NCI-H1417 treated with DMSO at 0.1 percent for 48 hours (cell line): ENCODE measurements at places on chromosomes 12 and 14.

- peak; percentile 12 for DNase-seq
These were observed 215.4 kb downstream of the PELI2 start for GRCh38 chr14:56333359-56334292.

GRCh38 chr12:49667325-49668090 is 39.7 kb downstream of the FMNL3 start:
- DNase-seq = no peak

DNA sequence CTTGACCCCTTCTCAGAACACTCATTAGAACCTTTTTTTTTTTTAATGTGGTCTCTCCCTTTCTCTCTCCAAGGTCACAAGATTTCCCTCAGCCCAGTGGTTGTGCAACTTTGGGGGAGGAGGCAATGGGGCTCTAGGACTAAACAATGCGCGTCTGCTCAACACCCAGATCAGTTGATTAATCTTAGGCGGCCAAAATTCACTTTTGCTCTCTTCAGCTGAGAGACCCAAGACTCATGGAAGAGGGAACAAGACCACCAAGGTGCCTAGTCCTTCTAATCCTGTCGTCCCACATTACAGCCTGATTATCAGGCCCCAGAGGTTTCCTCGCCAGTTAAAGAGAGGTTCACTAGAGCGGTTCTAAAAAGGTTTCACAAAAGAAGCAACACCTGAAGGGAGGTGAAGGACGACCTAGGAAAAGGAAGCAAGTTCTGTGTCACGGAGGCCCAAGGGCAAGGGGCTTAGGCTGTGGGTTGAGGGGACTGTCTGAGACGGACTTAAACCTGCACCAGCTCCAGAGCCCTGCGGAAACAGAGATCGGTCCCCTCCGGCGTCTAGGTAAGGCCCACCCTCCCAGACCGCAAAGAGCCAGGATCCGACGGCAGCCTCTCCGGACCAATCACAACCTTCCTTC is 824 bp upstream of the TARBP2 start:
- no peak for DNase-seq

GRCh38 chr12:33639975-33640374 is 200.4 kb upstream of the SYT10 start:
- DNase-seq = no peak

GRCh38 chr12:100672075-100672592 is 98.7 kb downstream of the GAS2L3 start:
- no peak for DNase-seq

GRCh38 chr12:6434205-6435140 is 10.3 kb upstream of the CD27 start:
- DNase-seq = no peak

- no peak for DNase-seq
These were observed 240.8 kb upstream of the TMPO start for GRCh38 chr12:98274430-98275130.

DNA sequence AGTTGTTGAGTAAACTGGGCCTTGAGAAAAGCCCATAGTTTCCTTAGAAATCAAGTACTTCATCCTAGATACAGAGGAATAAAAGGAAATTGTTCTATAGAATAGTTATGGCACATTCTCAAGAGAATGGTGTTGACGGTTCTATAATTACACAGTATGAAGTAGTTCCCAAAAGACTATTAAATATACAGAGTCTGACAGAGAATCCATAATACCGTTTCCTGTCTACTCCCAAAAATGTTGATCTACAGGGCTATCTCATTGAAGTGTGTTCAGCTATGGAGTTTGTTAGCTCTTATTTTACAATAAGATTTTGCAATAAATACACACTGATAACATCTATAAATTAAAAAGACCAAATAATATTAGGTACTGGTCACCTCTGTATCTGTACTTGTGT is 799.7 kb downstream of the RPS29 start:
- DNase-seq = no peak

- DNase-seq = no peak
These were observed 979 bp downstream of the LTBP2 start for GRCh38 chr14:74610866-74611649.

DNA sequence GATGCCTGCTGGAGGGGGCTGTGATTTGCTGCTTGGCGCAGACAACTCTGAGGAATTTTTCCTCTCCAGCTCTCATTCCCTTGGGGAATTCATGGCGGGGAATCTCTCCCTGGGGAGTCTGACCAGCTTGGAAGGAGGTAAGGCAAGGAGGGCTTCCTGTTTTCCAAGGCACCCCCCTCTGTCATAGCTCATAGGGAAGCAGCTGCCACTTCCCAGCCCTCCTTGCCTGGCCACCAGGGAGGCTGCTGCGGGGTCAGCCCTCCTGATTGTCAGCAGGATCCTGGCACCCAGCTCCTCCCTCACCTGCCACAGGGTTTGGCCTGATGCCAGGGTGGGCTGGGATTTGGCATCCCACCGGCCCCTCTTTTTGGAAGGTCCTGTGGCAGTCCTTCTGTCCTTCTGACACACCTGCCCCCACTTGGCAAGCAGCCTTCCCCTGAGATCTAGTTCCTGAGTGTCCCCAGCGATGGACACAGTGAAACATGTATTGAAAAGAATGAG is 74.9 kb downstream of the TSPAN9 start:
- DNase-seq = no peak

DNA sequence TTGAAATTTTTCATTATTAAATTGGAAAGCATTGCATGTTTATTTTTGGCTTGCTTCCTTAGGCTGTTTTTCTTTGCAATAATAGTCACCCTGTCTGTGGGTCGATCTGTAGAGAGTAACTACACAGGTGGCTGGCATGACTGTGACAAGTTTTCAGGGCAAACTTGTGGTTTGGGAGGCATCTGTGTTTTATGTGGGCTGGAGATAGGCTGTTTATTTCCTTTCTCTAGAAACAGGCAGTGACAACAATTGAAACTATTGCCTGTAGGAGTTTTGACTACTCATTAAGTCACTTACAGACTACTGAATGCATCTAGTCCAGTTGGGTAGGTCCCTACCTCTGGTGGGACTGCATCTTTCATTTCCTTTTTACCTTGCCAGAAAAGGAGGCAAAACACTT is 155.6 kb downstream of the DYRK2 start:
- DNase-seq = no peak

DNA sequence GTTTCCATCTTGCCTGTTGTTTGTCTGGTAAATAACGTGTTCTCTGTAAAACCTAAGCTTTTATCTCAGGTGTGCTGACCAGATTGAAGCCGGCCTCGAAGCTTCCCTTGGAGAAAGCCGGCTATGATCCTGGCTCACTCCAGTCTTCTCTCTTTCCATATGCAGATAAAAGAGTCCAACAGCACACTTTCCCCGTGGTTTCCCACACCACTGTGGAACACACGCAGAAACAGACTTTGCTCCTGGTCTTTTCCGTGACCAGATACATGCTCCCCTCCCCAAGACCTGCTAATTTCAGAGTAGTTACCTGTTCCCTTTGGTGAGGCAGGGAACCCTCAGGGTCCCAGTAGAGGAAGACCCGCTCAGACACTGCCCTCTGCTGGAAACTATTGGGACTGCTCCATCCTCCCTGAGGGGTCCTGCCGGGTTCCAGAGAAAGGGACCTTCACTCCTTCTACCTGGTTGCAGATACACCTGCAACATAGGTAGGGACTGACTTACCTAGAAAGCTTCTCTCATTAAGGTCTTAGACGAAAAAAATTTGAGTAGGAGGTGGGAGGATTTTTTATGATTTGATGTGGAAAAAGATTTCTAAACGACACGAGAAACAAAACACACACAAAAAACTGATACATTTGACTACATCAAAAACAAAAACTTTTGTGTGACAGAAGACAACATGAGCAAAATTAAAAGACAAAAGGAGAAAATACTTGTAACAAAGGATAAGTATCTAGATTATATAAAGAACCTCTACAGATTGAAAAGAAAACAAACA is 415.4 kb upstream of the CCDC196 start:
- no peak for DNase-seq

DNA sequence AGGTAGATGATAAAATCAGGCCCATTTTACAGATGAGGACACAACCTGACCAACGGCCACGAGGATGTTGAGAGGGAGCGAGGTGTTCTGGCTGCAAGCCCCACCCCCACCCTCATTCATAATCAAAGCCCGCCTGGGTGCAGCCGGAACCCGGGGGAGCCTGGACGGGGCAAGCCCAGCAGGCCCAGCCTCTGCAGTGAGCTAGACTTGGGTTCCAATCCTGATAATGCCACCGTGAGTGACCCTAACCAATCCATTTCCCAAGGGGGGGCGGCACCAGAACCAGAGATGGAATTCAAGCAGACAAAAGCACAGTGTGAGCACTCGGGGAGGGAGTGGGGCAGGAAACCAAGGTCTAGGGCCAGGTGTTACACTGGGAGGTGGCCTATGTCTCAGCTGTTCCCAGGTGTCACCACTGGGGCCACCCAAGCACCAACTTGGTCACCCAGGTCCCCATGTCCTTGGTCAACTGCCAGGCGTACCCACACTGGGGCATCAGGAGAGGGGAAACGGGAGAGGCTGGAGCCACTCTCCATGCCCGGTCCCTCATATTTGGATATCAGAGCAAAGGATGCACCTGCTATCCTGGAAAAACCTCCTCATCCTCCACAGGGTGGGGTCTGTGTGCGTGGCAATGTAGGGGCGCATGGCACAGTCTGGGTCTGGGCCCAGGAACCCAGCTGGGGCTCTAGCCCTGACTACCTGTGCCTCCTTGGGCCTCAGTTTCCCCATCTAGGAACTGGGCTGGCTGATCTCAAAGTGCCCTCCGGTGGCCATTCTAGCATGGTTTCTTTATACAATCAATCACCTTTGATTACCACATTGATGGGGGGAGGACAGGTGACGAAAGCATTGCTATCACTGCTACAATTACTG is 58.4 kb downstream of the FAM222A start:
- no peak for DNase-seq

DNA sequence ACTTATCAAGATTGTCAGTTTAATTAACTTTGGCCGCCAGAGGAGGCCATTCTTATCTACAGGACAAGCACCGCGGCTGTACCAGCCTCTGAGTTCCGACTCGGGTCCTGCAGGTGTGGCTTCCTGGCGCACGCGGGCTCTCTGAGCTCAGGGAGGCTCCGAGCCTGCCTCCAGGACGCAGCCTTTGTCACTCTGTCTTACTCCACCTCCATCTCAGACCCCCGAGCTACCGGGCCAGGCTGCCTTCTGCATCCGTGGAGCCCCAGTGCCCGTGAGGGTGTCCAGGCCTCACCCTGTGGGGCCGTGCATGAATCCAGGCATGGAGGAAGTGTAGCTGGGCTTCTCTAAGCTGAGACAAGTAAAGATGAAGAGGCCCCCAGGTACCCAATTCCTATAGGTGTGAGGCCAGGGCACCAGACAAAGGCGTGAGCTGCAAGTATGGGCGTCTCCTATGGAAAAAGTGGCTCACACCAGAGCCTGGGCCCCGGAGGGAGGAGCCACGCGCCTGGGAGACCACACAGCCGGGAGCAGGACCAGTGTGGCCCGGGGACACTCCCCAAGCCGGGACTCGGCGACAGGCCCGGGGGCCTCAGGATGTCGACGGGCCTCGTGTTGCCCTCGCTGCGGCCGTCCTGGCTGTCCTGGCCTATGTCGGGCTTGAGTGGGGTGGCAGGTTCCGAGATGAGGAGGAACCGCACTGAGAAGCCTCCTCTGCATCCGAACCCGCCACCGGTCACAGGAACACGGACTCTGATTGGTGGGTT is 42.8 kb downstream of the NOC4L start:
- DNase-seq = no peak

DNA sequence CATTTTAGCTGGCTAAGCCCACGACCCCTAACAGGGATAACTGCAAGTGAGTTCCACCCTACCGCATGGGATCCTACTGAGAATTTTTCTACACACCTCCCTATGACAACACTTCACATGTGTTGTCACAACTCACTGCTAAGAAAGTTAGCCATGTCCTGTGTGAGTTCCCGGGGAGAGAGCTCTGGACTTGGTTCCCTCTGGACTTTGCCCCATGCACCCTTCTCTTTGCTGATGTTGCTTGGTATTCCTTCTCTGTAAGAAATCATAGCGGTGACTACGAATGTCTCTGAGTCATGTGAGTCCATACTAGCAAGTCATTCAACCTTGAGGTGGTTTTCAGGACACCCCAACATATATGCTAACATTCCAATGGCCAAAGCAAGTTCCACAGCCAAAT is 9.5 kb upstream of the CDKN3 start:
- DNase-seq = no peak

DNA sequence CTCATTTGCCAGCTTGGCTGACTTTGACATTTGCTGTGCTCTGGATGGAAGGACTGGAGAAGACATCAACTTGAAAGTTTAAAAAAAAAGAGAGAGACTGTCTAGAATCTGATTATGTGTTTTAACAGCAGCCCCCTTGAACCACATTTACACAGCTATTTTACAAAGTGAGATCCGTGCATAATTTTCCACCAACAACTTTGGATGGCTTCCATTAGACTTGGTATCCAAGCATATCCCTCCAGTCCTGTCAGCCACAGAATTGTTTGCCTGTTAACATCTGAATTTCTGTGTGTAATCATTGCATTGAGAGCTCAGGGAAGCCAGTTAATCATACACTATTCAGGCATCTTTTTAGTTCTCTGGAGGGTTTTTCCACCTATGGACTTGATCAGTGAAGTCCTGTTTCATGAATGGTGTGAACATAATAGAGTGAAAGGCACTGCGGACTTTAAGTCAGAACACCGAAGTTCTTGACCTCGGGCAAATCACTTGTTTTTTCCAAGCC is 93.7 kb downstream of the SAMD4A start:
- no peak for DNase-seq

DNA sequence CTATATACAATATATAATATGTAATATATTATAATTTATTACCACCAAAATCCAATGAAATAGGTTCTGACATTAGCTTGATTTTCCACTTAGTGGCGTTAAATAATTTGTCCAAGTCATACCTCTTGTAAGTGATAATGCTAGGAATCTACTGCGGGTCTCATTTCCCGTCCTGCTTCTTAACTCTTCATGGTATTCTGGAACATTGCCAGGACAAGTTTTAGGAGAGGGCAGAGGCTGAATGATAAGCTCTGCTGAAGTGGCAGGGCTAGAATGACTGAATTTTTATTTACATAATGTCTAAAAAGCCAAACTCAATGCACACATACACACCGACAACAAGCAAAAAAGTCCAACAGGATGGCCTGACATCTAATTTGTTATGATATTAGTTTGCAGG is 70.4 kb upstream of the PTPRQ start:
- no peak for DNase-seq

DNA sequence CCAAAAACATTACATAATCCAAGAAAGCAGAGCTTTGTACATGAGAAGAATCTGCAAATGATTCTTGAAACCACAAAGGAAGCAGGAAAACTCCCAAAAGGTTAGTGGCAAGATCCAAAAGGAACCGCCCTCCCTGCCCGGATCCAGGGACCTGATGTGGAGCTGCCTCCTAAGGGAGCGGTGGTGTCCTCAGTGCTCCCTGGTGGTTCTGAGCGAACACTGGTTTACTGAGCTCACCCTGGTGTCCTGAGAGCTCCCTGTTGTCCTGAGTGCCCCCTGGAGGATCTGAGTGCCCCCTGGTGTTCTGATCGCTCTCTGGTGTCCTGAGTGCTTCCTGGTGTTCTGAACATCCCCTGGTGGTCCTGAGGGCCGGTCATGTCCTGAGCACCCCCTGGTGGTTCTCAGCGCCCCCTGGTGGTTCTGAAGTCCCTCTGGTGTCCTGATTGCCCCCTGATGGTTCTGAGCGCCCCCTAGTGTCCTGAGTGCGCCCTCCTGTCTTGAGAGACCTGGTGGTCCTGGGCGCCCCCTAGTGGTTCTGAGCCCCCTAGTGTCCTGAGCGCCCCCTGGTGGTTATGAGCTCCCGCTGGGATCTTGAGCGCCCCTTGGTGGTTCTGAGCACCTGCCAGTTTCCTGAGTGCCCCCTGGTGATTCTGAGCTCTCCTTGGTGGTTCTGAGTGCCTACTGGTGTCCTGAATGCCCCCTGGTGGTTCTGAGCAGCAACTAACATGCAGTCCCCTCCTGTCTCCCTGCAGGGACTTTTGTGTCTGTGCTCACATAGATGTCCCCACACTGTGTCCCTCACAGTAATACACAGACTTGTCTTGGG is 891.1 kb downstream of the TMEM121 start:
- no peak for DNase-seq
